ENCODE measurements at places on chromosomes 4 and X.

- H3K27me3 ChIP-seq, result peaks cover 2% of the 10 kb centered on the region
- no peak overlapping the region for H3K27ac ChIP-seq
- H3K4me1 ChIP-seq, result no peaks in the 10 kb centered on the region
- DNase-seq, result no peak
- H3K36me3 ChIP-seq, result no peaks in the 10 kb centered on the region
Measured at GRCh38 chr4:635851-636627, 10.7 kb downstream of the PDE6B start.

DNA sequence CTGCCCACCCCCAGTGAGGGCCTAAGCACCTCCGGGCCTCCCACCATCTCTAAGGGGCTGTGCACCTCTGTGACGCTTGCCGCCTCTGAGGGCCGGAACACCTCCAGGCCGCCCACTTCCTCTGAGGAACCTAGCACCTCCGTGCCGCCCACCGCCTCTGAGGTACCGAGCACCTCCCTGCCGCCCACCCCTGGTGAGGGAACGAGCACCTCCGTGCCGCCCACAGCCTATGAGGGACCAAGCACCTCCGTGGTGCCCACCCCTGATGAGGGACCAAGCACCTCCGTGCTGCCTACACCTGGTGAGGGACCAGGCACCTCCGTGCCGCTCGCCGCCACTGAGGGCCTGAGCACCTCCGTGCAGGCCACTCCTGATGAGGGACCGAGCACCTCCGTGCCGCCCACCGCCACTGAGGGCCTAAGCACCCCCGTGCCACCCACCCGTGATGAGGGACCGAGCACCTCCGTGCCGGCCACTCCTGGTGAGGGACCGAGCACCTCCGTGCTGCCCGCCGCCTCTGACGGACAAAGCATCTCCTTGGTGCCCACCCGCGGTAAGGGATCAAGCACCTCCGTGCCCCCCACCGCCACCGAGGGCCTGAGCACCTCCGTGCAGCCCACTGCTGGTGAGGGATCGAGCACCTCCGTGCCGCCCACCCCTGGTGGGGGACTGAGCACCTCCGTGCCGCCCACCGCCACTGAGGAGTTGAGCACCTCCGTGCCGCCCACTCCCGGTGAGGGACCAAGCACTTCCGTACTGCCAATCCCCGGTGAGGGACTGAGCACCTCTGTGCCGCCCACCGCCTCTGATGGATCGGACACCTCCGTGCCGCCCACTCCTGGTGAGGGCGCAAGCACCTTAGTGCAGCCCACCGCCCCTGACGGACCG is 977 bp downstream of the MAGEE1 start:
- H3K4me1 ChIP-seq, result peaks cover 14% of the 10 kb centered on the region
- no peaks in the 10 kb centered on the region for H3K27me3 ChIP-seq
- peak; percentile 62 for DNase-seq
- peak overlapping the region; percentile 84 for H3K27ac ChIP-seq
- H3K36me3 ChIP-seq, result no peaks in the 10 kb centered on the region

GRCh38 chr4:41267997-41268396 is 11.3 kb downstream of the UCHL1 start:
- DNase-seq, result no peak
- H3K36me3 ChIP-seq, result no peaks in the 10 kb centered on the region
- peaks cover 3% of the 10 kb centered on the region for H3K27me3 ChIP-seq

GRCh38 chr4:183986971-183987946 is 82.2 kb downstream of the STOX2 start:
- no peak for DNase-seq
- H3K27ac ChIP-seq, result no peak overlapping the region
- no peak overlapping the region for H3K4me3 ChIP-seq

GRCh38 chr4:20354120-20354519 is 102.4 kb downstream of the SLIT2 start:
- DNase-seq, result no peak
- H3K4me3 ChIP-seq, result no peak overlapping the region
- no peaks in the 10 kb centered on the region for H3K4me1 ChIP-seq
- H3K27ac ChIP-seq, result no peak overlapping the region
- no peaks in the 10 kb centered on the region for H3K27me3 ChIP-seq
- H3K36me3 ChIP-seq, result no peaks in the 10 kb centered on the region

DNA sequence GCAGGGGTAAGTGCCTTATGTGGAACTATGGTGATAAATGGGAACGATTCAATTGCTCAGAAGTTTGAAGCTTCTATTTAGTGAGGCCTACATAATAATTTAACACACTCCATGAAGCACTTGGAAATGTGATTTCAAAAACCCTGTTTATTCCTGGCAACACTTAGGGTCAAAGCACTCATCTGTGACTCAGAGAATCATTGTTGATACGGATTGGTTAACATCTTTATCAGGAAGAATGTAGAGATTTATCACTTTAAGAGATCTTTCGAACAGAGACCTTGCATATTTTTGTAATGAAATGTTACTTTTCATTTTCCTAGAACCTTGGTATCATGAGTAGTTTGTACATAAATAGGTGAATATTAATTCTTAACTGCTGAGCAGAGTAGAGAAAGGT is 269.1 kb upstream of the SLIT2 start:
- no peak for DNase-seq
- no peaks in the 10 kb centered on the region for H3K27me3 ChIP-seq
- H3K4me1 ChIP-seq, result no peaks in the 10 kb centered on the region
- H3K36me3 ChIP-seq, result no peaks in the 10 kb centered on the region
- no peak overlapping the region for H3K27ac ChIP-seq
- H3K4me3 ChIP-seq, result no peak overlapping the region

- H3K27ac ChIP-seq, result no peak overlapping the region
- H3K4me1 ChIP-seq, result peaks cover 15% of the 10 kb centered on the region
Measured at GRCh38 chr4:143355540-143356217, 19.0 kb downstream of the GAB1 start.

- DNase-seq, result no peak
- peaks cover 15% of the 10 kb centered on the region for H3K36me3 ChIP-seq
Measured at GRCh38 chr4:184438375-184438774, 36.0 kb downstream of the IRF2 start.

Measured in activated CD8-positive, alpha-beta memory T cell treated with anti-CD3 and anti-CD28 coated beads, Interleukin-2, amount 10 ng/mL, durations not matched to agents 7 days and 5 days (primary cell).